PC-3 (cell line): ENCODE measurements at places on chromosomes 2 and 18. TPM values are rescaled to one million over a fixed set of nuclear protein-coding genes. Genes with fewer than 3 reads are reported as not detected.
A peak's percentile ranks its signal among the peaks of the same experiment; 100 is the strongest.

GRCh38 chr2:30184035-30184434 lies 37.2 kb downstream of the YPEL5 start:
- no peak for DNase-seq

DNA sequence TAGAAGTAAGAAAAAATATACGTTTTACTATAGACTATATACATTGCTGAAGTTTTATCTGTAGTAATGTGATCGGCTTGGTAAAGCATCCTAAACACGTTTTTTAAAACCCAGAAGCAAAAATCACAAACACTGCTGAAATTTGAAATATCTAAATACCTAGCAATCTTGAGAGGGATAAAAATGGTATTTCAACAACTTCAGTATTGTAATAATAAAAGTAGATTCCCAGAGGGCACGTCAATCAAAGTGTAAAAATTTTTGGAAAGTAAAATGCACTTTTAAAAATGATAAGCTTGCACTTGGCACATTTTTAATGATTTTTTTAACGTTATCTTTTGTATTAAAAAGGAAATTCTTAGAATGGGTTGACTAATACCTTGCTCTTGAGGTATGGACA lies 1.6 kb downstream of the ZC3H6 start:
- no peak for DNase-seq

- peak; percentile 96 for DNase-seq
Observed at GRCh38 chr2:219597552-219598307, at the start of gene STK11IP. Gene STK11IP (plus strand): TSS chr2:219597857. CDS start chr2:219598120, 263 bp downstream.

DNA sequence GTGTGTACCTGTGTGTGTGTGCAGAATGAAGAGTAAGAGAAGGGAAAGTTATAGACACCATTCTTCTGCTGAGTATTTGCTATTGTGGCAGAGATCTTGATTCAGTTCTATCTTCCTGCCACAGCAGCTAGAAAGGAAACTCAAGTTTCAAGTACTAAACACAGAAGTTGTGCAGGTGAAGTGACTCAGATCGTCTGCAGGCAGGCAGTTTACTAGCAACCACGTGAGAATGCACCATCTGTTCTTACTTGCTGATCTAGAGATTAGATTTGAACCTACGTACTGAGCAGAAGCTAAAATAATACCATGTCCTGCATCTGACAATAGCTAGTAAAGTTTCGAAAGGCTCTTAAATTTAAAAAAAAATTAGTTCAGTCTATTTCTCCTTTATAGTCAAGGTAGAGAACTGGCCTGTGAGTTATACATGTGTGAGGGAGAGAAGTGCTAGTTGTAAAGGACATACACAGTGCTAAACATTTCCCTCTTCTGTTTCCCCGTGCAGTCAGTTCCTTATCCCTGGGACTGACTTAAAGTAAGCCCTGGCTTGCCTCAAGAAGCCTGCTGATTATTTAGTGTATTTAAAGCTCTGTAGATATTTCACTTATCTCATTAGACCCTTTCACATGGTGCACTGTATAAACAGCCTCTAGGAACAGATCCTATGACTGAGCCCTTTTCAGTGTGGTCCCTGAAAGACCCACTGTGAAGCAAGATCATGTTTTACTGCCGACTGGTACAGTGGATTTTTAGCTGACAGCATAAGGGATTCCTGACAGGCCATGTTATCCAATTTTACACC lies 45.0 kb downstream of the SLC38A11 start:
- DNase-seq = peak; percentile 64

- no peak for DNase-seq
Observed at GRCh38 chr2:85854166-85854509, 34.7 kb downstream of the ST3GAL5 start.

- peak; percentile 92 for DNase-seq
Observed at GRCh38 chr2:162091325-162092007, 17.5 kb upstream of the DPP4 start.

GRCh38 chr2:226478109-226478809 lies 321.4 kb downstream of the IRS1 start:
- DNase-seq = peak; percentile 52

CELF4 gene
- total RNA-seq = 0.40 TPM in 1 of 2 replicates, not detected in the other

DSG3 gene
- not detected in 2 replicates for total RNA-seq

AOX1 gene
- total RNA-seq = 54.9 and 57.2 TPM in 2 replicates

ACADL gene
- total RNA-seq = 0.07 TPM in 1 of 2 replicates, not detected in the other

FLACC1 gene
- 0.26 and 5.9 TPM in 2 replicates for total RNA-seq
